Activated T-cell treated with anti-CD3 and anti-CD28 coated beads for 1 hour (primary cell): ENCODE measurements at places on chromosomes 1 and 21.

GRCh38 chr1:87650306-87650705 lies 321.6 kb downstream of the LMO4 start:
- no peak for DNase-seq

DNA sequence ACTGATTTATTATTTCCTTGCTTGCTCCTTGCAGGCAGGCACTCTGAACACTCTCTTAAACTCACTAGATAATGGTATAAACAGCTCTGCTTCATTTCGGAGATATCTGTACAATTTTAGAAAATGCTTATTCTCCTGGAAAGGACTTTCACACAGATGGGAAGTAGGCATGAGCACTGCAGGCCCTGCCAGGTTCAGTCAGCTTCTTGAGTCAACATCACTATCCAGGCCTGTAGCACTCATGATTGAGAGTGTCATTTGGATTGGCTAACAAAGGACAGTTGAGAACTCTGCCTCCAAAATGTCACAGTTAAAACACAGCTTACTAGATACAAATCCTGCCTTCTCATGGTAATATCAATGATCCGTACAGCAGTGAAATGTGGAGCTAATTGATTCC lies 181.9 kb downstream of the CYYR1 start:
- DNase-seq, result no peak

GRCh38 chr21:46435786-46436227 lies 22.9 kb upstream of the DIP2A start:
- no peak for DNase-seq

DNA sequence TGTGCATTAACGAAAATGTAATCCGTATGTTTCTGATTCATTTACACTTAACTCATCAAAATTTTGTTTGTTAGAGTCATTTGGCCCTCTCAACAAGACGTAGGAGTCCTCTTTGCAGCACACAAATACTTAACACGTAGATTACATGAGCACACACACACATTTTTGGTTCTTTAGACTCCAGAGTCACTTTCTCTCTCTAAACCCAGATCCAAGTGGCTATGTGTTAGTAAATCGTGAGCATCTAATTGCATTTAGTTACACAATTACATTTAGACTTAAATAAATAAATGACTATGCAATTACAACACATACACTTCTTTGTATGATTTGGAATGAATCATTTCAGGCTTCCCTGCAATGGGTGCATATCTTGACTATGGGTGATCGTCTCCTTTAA lies 109.0 kb upstream of the GREM2 start:
- no peak for DNase-seq

GRCh38 chr1:202498542-202498941 lies 150.0 kb downstream of the PPP1R12B start:
- DNase-seq, result no peak

DNA sequence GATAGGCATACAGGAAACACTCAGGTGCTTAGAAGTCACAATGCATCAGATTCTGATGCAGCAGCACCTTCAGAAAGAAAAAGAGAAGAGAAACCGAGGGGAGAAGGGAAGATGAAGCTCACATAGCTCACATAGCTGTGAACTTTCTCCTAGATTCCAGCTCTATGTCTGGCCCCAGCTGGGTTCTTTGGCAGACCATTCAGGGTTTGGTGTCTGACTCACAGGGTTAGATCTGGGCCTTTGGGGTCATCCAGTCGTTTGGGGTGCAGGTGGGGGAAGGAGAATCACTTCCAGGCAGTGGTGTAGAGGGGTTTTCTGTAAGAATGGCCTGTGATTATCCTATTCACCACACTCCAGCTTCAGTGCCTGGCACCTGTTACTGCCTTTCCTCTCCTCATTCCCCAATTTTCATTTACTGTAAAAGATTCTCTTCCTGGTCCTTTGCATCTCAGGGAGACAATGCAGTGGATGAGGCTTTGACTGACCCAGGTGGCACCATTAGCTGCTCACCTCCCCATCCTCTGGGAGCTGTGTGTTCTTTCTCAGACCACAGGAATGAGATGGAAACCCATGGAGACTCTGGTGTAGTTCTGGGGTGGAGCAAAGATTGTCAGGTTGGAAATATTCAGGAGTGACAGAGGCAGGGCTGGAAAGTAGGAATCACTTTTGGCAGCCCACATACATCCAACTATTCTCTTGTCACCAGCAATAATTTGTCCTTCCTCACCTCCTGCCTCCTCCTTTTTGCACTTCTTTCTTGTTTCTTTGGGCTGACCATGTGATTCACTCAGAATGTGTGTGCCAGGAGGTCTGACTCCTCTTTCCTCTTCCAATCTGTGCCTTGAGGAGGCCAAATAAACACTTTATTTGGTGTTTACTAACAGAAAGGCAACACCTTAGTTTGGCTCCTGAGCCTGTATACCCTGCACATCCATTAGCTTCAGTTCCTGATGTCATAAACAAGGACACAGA lies 103.3 kb downstream of the PAPPA2 start:
- no peak for DNase-seq

- no peak for DNase-seq
These were observed 334.5 kb downstream of the NUF2 start for GRCh38 chr1:163656095-163656759.

- no peak for DNase-seq
These were observed 103.7 kb downstream of the CCDC185 start for GRCh38 chr1:223496883-223497282.

DNA sequence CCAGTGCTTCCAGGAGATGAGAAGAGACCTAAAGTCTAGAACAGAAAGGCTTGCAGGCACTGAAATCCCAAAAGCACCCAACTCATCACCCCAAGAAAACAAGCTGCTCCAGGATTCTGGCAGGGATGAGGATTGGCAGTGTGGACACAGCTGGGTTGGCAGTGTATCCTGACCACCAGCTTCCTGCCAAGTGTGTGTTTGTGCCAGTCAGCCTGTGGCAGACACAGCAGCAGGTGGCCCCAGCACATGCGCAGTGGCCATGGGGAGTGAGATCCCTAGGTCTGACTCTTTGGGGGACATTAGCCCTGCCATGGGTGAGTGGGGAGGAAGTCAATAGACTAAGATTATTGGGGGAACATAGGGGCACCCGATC lies 8.7 kb upstream of the SNAPIN start:
- no peak for DNase-seq

- no peak for DNase-seq
These were observed 47.7 kb upstream of the RHOU start for GRCh38 chr1:228687587-228687986.

DNA sequence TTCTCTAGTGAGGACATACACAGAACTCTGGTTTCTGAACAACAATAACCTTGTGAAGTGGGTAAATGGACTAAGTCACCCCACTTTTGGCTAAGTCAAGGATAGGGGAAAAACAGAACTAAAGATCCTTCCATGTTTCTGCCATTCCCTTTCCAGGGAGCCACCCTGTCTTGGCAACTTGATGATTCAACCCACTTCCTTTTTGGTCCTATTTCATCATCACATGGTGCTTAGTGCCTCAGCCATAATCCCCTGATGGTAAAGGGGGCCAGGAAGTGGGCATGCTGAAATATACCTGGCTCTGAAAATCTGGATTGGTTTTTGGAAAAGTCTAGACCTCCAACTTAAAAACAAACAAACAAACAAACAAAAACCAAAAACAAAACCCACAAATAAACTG lies 206.4 kb upstream of the FOXD3 start:
- no peak for DNase-seq

- DNase-seq, result no peak
These were observed 55.3 kb upstream of the NBPF3 start for GRCh38 chr1:21384620-21385019.

- DNase-seq, result no peak
These were observed 13.3 kb downstream of the CDKN2C start for GRCh38 chr1:50983219-50983802.

DNA sequence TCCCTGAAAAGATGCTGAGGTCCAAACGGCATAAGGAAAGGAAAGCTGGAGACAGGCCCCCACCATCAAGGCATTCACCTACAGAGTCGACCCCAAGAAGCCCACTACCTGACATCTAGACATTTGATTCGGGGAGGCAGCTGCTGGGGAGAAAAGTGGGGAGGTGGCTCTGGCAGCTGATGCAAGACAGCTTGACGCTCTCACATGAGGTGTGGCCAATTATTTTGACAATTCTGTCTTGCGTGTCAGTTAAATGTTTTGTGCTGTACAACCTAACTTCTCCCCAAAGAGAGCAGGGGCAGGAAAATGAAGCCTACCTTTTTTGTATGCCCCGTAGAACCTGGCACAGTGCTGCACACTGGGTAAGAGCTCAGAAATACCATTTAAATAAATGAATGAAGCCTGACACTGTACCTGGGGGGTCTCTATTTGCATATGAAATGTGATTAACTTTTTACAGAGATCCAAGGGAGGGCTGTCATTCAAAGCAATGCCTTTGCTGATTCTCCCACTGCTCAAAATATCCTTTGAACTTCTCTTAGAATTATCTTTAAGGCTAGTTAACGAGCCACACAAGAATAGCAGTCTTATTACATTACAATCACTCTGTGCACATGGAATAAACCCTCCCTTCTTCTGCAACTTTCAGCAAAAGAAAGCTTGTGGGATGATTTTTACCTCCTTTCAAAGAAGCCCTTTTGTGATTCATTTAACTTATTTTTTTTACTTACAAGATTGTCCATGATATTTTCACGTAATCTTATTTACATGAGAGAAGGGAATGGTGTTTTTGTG lies 163.2 kb downstream of the TNR start:
- no peak for DNase-seq

GRCh38 chr1:32172621-32173245 lies 6.7 kb upstream of the TXLNA start:
- no peak for DNase-seq

- no peak for DNase-seq
These were observed 37.9 kb downstream of the CXADR start for GRCh38 chr21:17550671-17551308.

DNA sequence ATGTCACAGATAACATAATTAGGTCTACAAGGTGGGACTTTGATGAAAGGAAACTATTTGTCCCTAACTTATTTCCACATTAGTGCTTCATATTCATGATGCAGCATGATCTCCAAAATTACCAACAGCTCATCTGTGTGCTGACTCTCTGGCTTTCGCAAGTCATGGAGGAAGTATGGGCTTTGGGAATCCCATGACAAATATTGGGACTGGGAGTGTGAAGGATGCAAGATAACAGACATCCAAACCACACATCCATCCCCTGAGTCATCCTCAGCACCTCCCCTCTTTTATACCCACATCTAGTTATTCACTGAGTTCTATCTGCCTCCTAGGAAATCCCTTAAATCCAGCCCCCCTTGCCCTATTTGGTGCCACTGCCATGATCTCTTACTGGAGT lies 102.8 kb upstream of the COL24A1 start:
- no peak for DNase-seq
